Hematopoietic multipotent progenitor cell treated with erythropoietin and hydrocortisone succinate and interleukin-3 and kit ligand, for 4 days (in vitro differentiated cells): ENCODE measurements at places on chromosomes 2 and 18.

DNA sequence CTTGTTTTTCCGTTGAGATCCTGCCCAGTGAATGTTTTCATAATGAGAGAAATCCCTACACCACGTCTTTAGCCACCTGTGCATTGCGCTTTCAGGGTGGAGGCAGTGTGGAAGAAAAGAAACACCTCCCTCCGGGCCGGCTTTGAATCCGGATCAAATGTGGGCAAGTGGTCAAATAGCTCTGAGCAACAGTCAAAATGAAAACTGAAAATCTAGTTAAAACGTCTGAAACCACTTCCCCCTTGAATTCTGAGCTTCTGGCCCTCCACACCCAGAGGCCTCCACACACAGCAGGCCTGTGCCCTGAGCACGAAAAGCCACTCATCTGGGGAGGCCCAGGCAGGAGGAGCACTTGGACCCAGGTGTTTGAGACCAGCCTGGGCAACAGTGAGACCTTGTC, 263.6 kb upstream of the SALL3 start:
- DNase-seq = no peak

GRCh38 chr2:46805401-46805951, 110.1 kb downstream of the MCFD2 start:
- DNase-seq = no peak

- DNase-seq = no peak
Observed at GRCh38 chr2:12658310-12658945, 58.3 kb upstream of the TRIB2 start.

- no peak for DNase-seq
Observed at GRCh38 chr2:45184606-45185005, 175.4 kb upstream of the SIX2 start.

DNA sequence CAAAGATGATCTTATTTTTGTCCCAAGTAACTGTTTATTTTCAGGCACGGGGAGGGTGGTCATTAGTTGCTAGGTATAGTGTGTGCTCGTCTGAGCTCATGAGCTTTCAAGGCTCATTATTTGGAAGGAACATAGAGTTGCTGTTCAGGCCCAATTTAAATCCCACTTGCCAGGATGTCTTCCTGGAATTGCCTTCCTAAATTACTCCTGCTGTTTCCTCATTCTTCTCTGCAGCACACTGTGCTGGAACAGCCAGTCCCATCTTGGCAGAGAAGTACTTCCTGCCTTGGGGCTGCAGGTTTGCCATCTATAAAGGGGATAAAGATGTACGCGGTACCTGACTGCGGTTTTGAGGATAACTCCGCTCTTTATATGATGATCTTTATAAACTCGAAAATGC, 37.3 kb downstream of the GREB1 start:
- no peak for DNase-seq

DNA sequence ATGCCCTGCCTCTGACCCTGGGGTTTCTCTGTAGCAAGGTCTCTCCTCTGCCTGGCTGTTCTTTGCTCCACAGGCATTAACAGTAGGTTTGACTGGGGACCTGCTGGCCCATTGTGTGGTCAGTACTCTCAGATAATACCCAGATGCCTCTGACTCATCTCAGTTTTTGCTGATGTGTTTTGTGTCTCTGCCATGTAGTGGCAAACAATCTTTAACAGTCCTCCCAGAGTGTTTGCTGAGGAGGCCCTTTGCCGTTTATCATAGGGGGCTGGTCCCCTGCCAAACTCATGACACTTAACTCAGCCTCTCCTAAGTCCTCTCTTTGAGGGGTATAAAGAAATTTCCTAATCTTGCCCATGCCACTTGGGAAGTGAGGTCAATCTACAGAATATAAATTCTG, 793.7 kb upstream of the FANCL start:
- DNase-seq = peak; percentile 84

- no peak for DNase-seq
Observed at GRCh38 chr2:196551014-196551413, 88.5 kb upstream of the CCDC150 start.
